ENCODE measurements at places on chromosomes 16 and 17.

- DNase-seq: no peak
Measured at GRCh38 chr17:14199601-14200000, 37.1 kb downstream of the CDRT15 start.

GRCh38 chr17:35376245-35376644, 2.8 kb upstream of the SLFN11 start:
- DNase-seq: no peak

DNA sequence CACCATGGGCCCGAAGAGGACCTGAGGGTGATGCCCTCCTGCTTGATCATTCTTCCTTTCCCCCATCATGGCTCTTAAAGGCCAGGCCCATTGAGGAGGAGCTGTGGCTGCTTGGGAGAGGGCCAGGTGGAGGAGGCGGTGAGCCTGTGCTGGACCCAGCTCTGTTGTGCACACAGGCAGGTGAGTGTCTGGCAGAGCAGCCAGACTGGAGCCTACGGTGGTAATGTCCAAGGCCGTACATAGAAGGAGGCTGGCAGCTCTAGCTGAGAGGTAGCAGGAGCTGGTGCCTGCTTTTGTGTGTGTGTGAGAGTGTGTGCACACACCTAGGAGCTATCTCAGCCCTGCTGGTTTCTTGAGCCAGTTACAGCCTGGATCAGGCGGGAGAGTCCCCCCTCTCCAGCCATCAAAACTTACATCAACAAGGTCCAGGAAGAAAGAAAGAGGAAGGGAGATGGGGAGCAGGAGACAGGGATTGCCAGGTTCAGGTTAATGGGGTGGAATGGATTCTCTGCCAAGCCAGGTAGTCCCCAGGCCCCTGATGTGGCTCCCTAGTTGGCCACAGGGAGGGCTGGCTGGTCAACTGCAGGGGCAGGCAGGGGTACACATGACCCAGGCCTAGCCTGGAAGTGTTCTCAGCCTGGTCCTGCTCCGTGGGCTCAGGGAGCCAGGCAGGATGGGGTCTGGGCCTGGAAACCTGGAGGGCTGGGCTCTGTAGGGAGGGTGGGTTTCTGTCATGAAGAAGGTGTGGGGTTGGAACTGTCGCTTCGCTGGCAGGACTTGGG, 107.1 kb downstream of the RAP1GAP2 start:
- DNase-seq: no peak

- DNase-seq: no peak
Measured at GRCh38 chr16:83095941-83096692, 469.3 kb downstream of the CDH13 start.

GRCh38 chr17:27354051-27354490, 60.2 kb downstream of the WSB1 start:
- no peak for DNase-seq

DNA sequence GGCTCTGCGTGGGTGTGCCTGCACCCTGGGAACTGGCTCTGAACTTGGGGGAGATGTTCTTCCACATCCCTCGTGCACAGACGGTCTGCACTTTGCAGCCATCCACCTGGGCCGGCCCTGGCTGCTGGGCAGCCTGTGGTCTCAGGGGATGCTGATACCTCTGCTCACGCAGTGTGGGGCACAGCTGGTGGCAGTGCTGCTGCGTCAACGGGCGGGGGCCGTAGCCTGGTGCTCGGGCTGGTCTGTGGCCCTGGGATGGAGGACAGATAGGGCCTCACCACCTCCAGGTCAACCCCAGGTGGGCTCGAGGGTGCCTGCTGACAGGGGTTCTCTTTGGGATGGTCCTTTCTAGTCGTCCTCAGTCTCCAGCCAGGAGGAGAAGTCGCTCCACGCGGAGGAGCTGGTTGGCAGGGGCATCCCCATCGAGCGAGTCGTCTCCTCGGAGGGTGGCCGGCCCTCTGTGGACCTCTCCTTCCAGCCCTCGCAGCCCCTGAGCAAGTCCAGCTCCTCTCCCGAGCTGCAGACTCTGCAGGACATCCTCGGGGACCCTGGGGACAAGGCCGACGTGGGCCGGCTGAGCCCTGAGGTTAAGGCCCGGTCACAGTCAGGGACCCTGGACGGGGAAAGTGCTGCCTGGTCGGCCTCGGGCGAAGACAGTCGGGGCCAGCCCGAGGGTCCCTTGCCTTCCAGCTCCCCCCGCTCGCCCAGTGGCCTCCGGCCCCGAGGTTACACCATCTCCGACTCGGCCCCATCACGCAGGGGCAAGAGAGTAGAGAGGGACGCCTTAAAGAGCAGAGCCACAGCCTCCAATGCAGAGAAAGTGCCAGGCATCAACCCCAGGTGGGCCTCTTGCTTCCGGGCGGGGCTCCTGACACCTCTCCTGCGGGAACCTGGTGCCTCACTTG, 36.3 kb downstream of the TSC2 start:
- no peak for DNase-seq

DNA sequence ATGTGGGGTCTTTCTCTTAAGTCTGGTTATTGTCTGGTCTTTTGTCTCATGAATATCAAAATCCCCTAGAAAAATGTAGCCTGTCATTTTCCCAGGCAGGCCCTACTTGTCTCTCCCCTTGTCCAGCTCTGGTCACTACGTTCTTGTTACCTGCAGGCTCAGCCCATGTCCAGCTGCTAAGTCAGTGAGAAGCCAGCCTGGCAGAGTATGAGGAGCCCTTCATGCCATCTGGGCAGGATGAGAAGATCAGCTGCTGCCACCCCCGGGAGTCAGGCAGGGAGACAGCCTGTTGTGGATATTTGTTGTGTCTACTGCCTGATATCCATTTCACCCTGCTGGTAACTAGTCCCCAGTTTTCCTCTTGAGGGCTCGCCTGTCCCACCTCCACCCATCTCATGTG, 88.9 kb downstream of the ASIC2 start:
- no peak for DNase-seq

DNA sequence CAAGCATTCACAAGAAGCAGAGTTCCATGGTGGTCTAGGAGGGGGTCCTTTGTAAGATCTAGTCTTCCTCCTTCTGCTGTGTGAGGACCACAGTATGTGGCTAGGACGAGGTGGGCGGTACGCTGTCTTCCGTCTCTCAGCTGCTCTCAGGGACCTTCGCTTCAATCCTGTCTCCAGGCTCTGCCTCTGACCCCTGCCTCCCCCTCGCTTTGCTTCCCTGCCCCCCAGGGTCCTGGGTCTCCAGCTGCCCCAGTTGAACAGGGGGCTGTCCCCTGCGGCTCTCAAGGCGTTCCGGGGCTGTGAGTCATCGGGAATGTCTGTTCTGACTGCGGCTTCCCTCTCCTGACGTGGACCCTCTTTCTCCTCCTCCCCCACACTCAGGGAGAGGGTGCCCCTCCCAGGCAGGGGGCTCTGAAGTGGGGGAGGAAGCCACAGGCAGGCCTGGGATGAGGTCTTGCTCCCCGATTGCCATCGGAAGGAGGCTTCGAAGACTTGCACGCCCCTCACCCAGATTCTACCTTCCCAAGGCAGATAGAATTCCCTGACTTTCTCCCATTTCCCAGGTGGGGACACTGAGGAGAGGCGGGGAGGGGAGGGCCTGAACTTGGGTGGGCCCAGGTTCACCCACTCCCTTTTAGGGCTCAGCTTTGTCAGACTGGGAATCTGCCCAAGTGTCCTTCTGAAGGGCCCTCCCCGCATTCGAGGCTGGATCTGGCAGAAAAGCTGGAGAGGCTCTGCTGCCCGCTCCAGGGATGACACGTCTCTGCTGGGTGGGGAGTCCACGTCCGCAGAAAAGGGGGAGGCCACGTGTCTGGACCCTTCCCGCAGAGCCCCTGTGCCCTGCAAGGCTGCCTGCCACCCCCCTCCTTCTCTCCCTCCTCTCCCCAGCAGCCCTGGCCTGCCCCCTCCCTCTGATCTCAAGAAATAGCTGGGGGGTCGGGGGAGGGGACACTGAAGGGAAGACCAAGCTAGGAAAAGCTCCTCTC, 9.1 kb upstream of the COL1A1 start:
- no peak for DNase-seq

GRCh38 chr17:35164716-35165115, 17.1 kb downstream of the UNC45B start:
- no peak for DNase-seq

GRCh38 chr17:42177684-42178083, 3.3 kb downstream of the KCNH4 start:
- no peak for DNase-seq

DNA sequence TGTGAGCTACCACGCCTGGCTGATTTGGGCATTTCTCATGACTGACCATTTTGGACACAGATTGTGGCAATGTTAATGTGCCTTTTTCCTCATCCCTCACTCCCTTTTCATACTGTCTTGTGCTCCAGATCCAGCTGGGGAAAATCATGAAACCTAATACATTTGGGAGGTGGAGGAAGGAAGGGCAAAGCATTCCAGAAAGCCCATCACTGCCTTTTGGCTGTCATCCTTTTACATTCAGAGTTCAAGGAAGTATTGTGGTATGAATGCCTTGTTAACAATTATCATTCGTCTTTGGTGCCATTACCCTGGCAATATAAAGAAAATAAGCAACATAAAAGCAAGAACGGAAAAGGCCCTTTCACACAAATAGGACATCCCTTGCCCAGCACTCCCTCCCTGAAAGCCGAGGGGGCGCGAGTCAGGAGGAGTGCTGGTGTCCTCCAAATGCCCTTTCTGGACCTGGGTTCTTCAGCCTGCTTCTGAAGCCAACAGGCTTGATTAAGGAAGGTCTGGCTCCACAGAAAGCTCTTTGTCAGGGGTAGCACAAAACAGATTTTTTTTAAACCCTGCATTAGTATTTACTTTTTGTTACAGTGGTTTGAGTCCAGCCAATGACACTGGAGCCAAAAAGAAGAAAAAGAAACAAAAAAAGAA, 20.1 kb downstream of the NMT1 start:
- no peak for DNase-seq

DNA sequence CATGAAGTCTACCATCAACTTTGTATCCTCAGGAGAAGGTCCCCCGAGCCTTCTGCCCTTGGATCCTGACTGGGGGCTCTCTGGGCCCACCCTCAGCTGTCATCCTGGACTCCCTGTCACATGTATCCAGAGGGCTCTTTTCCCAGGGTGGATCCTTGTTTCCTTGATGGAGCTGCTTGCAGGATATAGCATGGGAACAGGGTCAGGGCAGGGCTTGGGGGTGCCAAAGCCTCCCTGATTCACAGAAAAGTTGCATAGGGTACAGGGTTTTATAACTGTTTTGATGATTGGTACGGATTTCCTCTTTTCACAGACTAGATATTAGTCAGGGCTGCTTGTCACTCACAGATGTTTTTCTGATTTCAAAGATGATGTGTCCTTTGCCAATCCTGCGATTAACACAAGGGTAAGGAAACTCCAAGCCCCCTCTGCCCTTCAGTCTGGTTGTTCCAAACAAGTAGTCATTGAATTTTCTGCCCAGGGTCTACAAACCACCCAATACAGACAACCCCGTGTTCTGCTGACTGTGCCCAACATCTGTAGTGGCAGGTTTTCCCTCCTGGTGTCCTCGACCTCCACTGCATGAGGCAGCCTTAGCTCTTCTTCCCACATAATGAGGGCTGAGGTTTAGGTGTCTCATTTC, 20.6 kb upstream of the SLC35G3 start:
- no peak for DNase-seq

GRCh38 chr16:83472776-83473501, 334.8 kb upstream of the HSBP1 start:
- no peak for DNase-seq

- DNase-seq: no peak
Measured at GRCh38 chr16:85746460-85747215, 4.3 kb downstream of the C16orf74 start.

GRCh38 chr16:80803339-80804055, 901 bp downstream of the CDYL2 start:
- no peak for DNase-seq

- DNase-seq: no peak
Measured at GRCh38 chr16:88375996-88376834, 6.5 kb upstream of the ZNF469 start.
